ENCODE measurements at places on chromosomes 3 and 15.

DNA sequence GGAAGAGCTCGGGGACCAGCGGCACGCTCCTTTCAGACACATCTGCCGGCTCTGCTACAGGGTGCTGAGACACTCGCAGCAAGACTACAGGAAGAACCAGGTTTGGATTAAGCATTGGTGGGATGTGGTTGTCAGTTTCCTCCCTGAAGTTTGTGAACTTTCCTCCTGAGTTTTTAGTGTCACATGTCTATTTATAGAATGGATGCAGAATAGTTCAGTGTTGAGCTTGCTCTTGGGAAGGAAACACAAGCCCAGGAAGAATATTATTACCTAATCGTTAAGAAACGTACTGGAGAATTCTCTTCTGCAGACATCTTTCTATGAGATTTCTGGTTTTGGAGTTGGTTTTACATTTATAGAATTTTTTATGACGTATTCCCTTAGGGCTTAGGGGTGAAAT lies 172.0 kb downstream of the ITPR1 start:
- DNase-seq: no peak

DNA sequence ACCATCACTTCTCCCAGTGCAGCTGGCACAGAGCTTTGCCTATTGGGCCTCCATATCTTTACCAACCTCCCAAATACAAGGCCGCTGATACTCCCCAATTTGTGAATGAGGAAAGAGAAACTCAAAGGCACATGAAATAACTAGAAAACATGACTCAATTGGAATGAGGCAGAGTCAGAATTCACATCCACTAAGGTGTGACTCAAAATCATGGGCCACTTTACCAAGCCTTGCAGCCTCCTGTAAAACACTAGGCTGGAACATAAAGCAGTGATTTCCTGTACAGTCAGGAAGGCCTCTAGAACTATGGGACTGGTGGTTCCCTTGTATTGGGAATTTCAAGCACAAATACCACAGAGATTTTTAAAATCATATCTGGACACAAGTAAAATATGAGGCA lies 128.6 kb downstream of the DCLK3 start:
- no peak for DNase-seq

GRCh38 chr3:189512039-189512438 lies 119.2 kb upstream of the TP63 start:
- DNase-seq: no peak

GRCh38 chr15:58761010-58761388 lies 10.1 kb upstream of the MINDY2 start:
- DNase-seq: no peak

- DNase-seq: no peak
Measured at GRCh38 chr15:91116113-91117067, 16.3 kb downstream of the SV2B start.

- DNase-seq: no peak
Measured at GRCh38 chr3:135860761-135861160, 104.8 kb upstream of the PPP2R3A start.

DNA sequence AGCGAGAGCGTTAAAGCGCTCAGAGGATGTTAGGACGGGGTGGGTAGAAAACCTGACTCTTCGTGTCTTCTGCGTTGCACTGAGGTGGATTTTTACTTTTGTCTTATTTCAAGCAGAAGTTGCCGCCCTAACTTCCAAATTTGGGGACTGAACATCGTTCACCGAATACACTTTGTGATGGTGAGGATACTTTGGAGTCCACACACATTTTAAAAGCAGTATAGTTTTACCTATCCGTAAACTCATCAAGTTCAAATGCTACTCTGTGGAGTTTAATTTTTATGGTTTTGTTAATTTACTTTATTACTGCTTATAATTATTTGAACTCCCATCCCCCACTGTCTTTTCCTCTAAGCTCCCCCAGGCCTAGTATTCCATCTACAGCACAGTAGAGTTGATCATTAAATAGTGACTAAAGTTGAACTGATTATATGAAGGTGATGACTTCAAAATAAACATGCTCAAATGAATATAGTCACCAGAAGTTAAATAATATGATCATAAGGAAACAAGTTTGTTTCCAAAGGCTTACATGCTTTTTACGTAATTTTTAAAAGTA lies 617 bp upstream of the EOGT start:
- DNase-seq: no peak

DNA sequence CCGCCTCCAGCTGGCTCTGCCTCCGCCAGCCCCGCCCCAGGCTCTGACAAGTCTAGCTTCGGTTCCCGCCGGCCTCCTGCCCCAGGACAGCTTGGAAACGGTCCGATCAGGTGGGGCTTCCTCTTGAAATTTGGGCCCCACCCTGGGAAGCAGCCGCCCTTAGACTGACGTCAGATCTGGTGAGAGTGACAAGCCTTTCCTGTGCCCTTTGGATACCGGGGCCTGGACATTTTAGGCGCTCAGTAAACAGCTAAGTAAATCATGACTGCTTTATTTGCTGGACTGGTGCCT lies 378 bp upstream of the HYAL3 start:
- no peak for DNase-seq

DNA sequence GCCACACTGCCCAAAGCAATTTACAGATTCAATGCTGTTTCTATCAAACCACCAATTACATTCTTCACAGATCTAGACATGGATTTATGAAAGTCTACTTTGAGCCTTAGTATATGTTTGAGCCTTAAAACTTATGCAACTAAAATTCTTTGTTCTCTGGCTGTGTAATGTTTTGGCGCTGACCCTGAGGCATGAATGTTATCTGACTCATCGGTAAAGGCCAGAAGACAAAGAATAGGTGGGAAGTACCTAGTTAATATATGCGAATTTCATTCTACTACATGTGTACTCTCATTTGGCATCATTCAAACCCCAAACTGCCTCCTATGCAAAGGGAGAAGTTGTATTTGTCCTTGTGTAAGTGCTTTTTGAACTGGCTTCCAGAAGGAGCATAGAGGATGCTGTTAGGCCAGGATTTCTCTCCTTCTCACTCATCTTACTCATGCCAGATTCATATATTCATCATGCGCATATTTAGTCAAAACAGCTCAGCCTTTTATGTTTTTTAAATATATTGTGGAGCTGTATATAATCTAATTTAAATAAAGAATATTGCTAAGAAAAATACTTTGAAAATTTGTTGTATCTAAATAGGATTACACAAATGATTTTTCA lies 204.2 kb downstream of the NFKBIZ start:
- no peak for DNase-seq

DNA sequence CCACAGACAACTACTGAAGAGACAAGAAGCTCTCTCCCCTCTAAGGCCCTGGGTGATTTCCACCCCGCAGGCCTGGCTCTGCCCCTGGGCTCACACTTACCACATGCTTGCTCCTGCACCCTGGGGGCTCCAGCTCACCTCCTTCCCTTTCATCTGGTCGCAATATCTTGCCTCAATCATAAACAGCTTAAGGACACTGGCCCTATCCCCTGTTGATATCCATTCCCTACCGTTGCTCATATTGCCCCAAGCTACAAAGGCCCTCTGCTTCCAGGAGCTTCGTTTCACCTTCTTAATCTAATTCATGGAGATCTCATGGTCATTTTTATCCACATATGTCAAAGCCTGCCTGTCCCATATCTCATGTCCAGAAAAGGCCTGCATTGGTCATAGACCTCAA lies 46.0 kb upstream of the TSEN2 start:
- DNase-seq: no peak

All from activated T-helper 1 cell treated with anti-CD3 and anti-CD28 coated beads, Interleukin-2, amount 50 U/mL, for 16 hours (primary cell).